ENCODE measurements at places on chromosomes 11 and 22. TPM values are rescaled to one million over a fixed set of nuclear protein-coding genes. Genes with fewer than 3 reads are reported as not detected.

The FSHB gene
- total RNA-seq = not detected

The SCARF2 gene
- total RNA-seq = 1.5 TPM

The NCR3LG1 gene
- total RNA-seq = 2.7 TPM

The MB gene
- not detected for total RNA-seq

The CSNK2A3 gene
- total RNA-seq = 1.2 TPM

The TM7SF2 gene
- 26.2 TPM for total RNA-seq
